ENCODE measurements at places on chromosomes 2 and 18.

DNA sequence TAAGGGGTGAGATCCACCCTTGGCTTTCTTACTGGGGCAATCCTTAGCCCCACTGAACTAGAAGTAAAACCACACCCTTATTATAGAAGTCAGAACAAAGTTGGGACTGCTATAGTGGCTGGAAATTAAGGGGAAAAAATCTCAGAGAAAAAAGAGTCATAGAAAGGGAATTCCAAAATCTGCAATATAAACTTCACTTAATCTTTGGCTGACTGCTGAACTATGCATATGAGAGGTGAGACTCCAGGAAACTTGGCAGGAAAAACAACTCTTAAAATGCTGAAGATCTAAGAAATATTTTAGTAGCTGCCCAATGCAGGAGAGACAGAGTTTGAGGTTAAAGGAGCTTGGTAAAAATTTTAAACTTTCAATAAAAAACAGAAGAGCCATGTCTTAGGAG lies 201.8 kb upstream of the FN1 start:
- H3K4me1 ChIP-seq: no peaks in the 10 kb centered on the region
- H3K27ac ChIP-seq: no peak overlapping the region
- H3K36me3 ChIP-seq: no peaks in the 10 kb centered on the region
- no peak overlapping the region for H3K4me3 ChIP-seq

DNA sequence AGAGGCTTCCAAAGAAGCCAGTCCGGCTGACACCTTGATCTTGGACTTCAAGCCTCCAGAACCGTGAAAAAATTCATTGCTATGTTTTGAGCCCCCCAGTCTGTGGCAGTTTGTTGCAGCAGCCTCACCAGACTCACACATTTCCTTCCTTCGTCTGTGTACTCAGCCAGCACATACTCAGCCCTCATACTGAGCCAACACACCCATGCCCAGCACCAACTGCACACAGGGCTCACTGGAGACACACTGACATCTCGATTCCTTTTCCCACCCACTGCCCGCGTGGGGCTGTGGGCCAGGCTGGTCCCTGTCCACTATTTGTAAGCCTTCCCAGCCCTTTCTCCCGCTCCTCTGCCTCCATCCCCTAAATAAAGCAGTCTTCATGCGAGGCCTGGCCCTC lies 24.1 kb upstream of the NMUR1 start:
- H3K4me3 ChIP-seq: no peak overlapping the region
- DNase-seq: no peak
- H3K36me3 ChIP-seq: no peaks in the 10 kb centered on the region
- H3K4me1 ChIP-seq: peaks cover 10% of the 10 kb centered on the region
- no peaks in the 10 kb centered on the region for H3K27me3 ChIP-seq
- H3K27ac ChIP-seq: no peak overlapping the region

DNA sequence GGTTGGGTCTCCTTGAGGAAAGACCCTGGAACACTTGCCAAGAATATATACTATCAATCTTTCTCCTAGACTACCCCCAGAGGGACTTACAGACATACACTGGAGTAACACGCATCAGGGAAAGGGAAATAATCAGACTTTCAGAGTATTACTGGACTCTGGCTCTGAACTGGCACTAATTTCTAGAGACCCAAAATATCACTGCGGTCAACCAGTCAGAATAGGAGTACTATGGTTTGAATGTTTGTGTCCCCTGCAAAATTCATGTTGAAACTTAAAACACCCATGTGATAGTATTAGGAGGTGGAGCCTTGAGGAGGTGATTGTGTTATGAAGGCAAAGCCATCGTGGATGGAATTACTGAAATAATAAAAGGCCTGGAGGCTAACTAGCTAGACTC lies 323.7 kb downstream of the EN1 start:
- no peak overlapping the region for H3K27ac ChIP-seq
- no peaks in the 10 kb centered on the region for H3K36me3 ChIP-seq
- no peaks in the 10 kb centered on the region for H3K4me1 ChIP-seq
- DNase-seq: no peak

GRCh38 chr2:179444056-179444455 lies 179.4 kb upstream of the SESTD1 start:
- H3K4me1 ChIP-seq: no peaks in the 10 kb centered on the region
- no peak for DNase-seq
- H3K4me3 ChIP-seq: no peak overlapping the region
- H3K36me3 ChIP-seq: no peaks in the 10 kb centered on the region
- no peak overlapping the region for H3K27ac ChIP-seq

- no peaks in the 10 kb centered on the region for H3K4me1 ChIP-seq
- no peak for DNase-seq
- no peak overlapping the region for H3K27ac ChIP-seq
Measured at GRCh38 chr18:36711014-36711725, 117.6 kb downstream of the TPGS2 start.
